ENCODE measurements at places on chromosomes 7 and 10.

- DNase-seq = no peak
Measured at GRCh38 chr10:12412666-12413368, 63.5 kb downstream of the CAMK1D start.

- no peak for DNase-seq
Measured at GRCh38 chr10:95865814-95866466, 41.8 kb upstream of the CC2D2B start.

GRCh38 chr7:1127001-1127400, 33.0 kb downstream of the ZFAND2A start:
- no peak for DNase-seq

DNA sequence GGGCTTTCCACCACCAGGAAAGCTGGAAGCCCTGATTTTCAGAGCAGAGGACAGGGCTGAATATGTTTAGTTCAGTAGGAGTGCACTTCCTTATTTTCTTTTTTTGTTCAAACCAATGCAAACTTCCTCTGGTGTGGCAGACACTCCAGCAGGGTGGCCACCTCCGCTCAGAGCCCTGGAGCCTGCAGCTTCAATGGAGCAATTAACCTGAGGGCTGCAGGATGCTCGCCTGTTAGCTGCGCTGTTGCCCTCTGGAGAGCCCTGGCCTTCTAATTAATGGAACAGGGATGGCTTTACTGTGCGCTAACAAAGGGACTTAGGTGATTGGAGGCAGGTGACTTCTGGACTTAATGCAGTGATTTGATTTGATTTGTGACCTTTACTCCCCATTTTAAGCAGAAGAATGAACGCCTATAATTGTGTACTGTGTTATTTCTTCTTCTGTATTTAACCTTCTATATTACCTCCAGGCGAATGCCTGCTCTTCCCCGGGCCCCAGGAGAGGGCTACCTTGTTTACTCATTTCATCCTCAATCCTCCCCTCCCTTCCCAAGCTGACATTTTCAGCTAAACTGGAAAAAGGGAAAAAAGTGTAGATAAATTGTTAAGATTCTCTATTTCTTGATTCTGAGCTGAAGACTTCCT, 123.0 kb upstream of the CTBP2 start:
- no peak for DNase-seq

GRCh38 chr7:85160223-85160622, 26.6 kb downstream of the SEMA3D start:
- DNase-seq = no peak

- no peak for DNase-seq
Measured at GRCh38 chr7:20276705-20277472, 53.8 kb upstream of the ITGB8 start.

- DNase-seq = no peak
Measured at GRCh38 chr10:111830359-111830758, 353.2 kb downstream of the GPAM start.

DNA sequence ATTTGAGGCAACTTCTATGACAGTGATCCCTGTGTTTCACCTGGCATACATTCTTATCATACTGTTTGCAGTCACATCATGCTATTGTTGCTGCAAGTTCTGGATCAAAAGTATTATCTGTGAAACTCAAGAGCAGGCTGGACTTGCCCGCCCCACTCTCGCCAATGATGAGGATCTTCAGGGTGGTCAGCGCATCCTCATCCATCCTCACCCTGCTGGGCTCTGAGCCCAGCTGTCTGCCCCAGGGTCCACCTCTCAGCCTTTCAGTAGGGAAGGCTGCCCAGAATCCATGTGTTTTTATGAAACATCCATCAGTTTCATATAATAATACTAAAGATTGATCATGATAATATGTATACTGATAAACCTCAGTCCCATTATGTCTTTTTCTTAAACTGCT, 55.4 kb upstream of the KIF5B start:
- no peak for DNase-seq

GRCh38 chr10:86207226-86207625, 159.4 kb downstream of the GRID1 start:
- no peak for DNase-seq

DNA sequence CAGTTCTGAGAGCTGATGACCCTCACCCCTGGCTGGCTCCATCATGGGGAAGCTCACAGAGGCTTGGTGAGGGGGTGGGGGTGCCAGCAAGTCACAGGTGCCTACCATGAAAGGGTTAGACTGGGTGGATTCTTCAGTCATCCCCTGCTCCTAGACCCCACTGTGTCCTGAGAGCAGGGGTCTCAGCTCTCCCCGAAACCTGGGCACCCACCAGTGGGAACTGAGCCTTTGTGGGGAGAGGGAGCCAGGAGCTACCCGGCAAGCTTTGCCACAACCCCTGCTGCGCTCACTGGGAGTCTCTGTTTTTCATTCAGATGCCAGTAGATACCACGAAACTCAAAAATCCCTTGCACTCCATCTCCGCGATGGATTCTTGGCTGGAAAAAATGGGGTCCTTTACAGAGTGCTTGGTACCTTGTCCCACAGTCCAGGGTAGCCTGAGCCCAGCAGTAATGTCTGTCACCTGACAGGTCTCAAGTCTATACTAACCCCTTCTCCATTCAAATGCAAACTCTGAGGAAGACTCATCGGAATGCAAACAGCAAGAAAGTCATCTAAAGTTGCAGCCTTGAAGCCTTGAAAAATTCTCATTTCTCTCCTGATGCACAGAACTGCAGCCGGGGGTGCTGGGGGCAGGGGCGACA, 48.9 kb upstream of the ENO4 start:
- no peak for DNase-seq

DNA sequence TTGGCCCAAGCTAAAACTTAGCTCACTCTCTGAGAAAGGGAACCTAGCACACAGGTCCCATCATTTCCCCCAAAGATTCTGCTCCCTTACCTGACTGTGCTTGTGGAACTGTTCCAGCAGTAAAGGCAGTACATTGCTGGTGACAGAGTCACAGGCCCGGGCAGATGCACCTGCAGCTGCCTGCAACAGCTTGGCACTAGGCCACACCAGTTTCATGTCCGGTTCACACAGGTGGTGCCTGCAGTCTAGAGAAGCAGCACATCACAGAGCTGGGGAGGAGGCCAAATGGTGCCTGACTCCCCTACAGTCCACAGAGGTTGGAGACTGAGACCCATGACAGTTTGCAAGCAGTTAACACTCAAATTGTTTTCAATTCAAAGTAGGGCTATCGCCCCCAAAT, 22.2 kb downstream of the ZDHHC16 start:
- DNase-seq = no peak

- DNase-seq = no peak
Measured at GRCh38 chr7:157784979-157785441, 448.2 kb downstream of the DNAJB6 start.

Measured in CD4-positive, alpha-beta T cell treated with Interleukin-1 beta for 1 hour (primary cell).